ENCODE measurements at places on chromosomes 16 and 17. TPM values are rescaled to one million over a fixed set of nuclear protein-coding genes. Genes with fewer than 3 reads are reported as not detected.
A peak's percentile ranks its signal among the peaks of the same experiment; 100 is the strongest.

DNA sequence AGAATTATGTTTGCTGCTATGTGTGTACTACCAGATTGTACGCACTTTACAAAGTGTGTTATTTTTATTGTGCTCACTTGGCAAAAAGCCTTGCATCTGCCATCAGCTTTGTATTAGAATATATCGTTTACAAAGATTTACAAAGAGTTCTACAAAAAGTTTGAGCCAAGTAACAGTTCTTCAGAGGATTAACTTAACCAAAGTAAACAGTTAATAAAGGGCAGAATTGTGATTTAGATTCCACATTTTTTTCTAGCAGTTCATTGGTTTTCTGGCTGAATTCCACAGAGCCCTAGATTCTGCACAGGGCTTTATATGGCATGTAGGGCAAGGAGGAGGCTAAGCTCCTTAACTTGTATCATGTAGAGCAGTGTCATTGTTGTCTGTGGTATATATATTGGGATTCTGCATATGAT lies 29.4 kb downstream of the UTP18 start:
- peak; percentile 22 for DNase-seq

- no peak for DNase-seq
These were observed 5.1 kb downstream of the ZNF423 start for GRCh38 chr16:49850558-49851467.

The ALOX15B gene
- not detected for total RNA-seq

The TBC1D3D gene
- not detected for total RNA-seq

- peak; percentile 48 for DNase-seq
These were observed at the start of gene RNF157 for GRCh38 chr17:76240461-76241203. RNF157 (minus strand) TSS chr17:76240493; CDS start chr17:76240240, 253 bp downstream.

The ABCC6 gene
- total RNA-seq, result 0.56 TPM
